ENCODE measurements at places on chromosomes 2 and 18.

DNA sequence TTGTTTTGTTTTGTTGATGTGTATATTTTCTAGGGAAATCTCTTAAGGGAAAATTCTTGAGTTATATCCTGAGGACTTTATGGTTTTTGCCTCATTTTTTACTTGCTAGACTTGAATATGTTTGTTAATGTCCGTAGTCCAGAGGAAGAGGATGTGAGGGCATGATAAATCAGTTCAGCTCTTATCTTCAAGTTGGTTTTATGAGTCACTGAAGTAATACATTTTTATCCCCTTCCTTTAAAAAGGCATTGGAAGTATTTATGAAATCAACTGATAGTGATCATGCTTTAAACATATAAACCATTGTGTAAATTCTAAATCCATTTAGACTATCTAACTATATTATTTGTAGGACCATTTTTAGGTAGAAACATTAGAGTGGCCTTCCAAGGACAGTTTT, 43.9 kb upstream of the CYBRD1 start:
- no peak for DNase-seq

DNA sequence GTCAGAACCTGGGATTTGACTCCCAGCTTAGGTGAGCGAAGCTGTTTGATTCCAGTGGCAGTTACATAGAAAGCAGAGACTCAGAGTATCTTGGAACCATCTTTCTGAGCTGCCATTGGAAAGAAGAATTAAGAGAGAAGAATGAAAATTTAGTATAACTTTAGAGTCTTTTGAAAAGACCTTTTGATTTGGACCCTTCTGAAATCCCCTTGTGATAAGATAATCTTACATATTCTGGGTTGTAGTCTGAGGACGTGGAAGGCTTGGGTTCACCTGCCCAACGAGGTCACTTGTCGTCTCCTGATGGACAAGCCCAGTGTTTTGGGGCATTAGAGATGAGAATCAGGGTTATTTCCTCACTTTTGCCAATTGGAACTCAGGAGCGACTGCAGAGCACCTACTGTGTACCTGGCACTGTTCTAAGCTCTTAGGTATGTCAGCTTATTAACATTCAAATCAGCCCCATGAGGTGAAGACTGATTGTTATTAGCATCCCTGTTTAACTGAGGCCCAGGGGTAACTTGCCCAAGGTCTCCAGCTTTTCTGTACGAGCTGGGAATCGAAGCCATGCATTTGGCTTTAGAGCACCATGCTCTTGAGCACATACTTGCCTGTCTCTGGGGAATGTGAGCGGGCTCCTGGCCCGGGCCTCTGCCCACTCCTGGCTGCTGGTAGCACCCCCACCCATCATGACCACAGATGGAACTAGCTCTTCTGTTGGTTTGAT, 2.9 kb downstream of the HK2 start:
- DNase-seq: no peak

- DNase-seq: no peak
Measured at GRCh38 chr2:9556121-9556743, 602 bp upstream of the ADAM17 start.

DNA sequence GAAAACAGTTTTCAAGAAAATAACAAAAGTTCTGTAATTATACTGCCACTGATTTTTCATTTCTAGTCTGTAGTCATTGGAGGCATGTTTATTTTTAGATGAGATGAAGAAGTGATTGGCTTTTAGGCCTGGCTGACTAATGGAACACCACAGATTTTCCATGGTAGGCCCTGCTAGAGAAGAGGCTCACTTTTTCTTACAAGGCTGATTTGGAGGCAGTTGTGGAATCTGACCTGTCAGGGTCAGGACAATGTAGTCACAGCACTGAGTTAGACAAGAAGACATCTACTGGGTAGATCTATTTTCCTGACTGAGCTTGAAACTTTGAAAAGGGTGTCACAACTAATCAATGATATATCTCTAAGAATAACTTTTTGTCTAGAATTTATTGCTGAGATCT, 43.9 kb downstream of the KDM3A start:
- no peak for DNase-seq

DNA sequence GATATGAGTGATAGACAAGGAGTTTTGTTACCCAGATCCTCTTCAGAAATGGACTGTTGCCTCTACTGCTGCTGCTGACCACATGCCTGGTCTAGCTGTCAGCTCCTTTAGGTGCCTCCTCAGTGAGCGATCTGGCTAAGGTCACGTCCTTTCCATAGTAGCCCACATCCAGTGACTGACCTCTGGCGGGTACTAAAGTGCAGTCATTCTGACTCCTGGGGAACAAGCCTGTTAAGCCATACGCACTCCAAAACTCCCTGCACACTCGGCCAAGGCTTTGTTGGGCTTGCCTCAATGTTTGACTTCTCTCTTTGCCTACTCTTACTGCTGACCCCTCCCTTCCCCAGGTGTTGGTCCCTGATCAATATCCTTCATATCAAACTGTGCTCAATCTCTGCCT, 685.2 kb downstream of the IRS1 start:
- no peak for DNase-seq
